ENCODE measurements at places on chromosomes 2 and 18. TPM values are rescaled to one million over a fixed set of nuclear protein-coding genes. Genes with fewer than 3 reads are reported as not detected.

The SLC11A1 gene
- total RNA-seq: 0.49 TPM

DNA sequence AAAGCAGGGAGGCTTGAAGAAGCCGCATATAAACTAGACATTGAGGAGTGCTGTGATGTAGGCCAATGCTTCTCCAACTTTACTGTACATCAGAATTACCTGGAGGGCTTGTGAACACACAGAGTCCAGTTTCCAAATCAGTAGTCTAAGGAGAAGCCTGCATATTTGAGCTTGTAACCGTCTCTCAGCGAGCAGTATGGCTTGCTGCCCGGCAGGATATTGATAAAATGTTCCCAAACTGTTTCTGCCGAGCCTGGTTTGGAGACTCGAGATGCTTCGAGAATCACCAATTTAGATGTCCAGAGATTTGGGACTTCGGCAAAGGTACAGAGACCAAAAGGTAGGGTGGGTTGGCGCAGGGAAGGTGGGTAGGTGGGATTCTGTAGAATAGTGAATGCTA, 11.0 kb upstream of the RAB31 start:
- H3K27ac ChIP-seq: no peak overlapping the region
- no peaks in the 10 kb centered on the region for H3K36me3 ChIP-seq
- peaks cover 8% of the 10 kb centered on the region for H3K4me1 ChIP-seq
- H3K27me3 ChIP-seq: no peaks in the 10 kb centered on the region
- no peak overlapping the region for H3K4me3 ChIP-seq
- DNase-seq: peak; percentile 45

GRCh38 chr2:157246765-157247407, 10.6 kb upstream of the GALNT5 start:
- DNase-seq: no peak
- H3K4me3 ChIP-seq: no peak overlapping the region
- no peaks in the 10 kb centered on the region for H3K36me3 ChIP-seq
- H3K27ac ChIP-seq: no peak overlapping the region

- peak; percentile 43 for DNase-seq
- H3K4me1 ChIP-seq: peaks cover 33% of the 10 kb centered on the region
- H3K27ac ChIP-seq: no peak overlapping the region
- H3K27me3 ChIP-seq: peaks cover 15% of the 10 kb centered on the region
These were observed 3.4 kb downstream of the RAB31 start for GRCh38 chr18:9711361-9712129.

The NPAS2 gene
- 2.9 TPM for total RNA-seq

The CYP27C1 gene
- 2.3 TPM for total RNA-seq

GRCh38 chr18:27579364-27579763, 394.3 kb upstream of the CHST9 start:
- no peaks in the 10 kb centered on the region for H3K4me1 ChIP-seq
- no peaks in the 10 kb centered on the region for H3K27me3 ChIP-seq
- no peak overlapping the region for H3K4me3 ChIP-seq
- no peaks in the 10 kb centered on the region for H3K36me3 ChIP-seq
- no peak overlapping the region for H3K27ac ChIP-seq
- no peak for DNase-seq

- H3K4me1 ChIP-seq: no peaks in the 10 kb centered on the region
- no peak overlapping the region for H3K27ac ChIP-seq
- no peak for DNase-seq
- no peaks in the 10 kb centered on the region for H3K36me3 ChIP-seq
- H3K27me3 ChIP-seq: no peaks in the 10 kb centered on the region
These were observed 1495.8 kb upstream of the TMEFF2 start for GRCh38 chr2:193690572-193690971.

DNA sequence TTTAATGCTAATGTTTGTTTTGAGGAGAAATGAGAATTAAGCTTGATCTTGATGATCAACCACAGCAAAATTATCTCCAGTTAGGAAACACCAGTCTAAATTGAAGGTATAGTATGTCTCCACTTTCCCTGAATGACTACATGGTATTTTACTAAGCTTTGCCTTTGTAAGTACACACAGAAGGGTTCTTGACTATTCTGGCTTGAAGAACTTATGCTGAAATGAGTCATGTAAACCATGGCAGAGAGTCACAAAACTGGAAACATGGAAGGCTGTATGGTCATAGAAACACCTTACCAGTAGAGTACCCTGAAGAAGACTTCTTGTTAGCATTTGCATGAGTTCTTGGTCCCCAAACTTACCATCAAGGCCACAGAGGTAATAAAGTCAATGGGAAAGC, 250.5 kb downstream of the SLC8A1 start:
- H3K4me1 ChIP-seq: peaks cover 6% of the 10 kb centered on the region
- H3K27ac ChIP-seq: no peak overlapping the region
- no peaks in the 10 kb centered on the region for H3K36me3 ChIP-seq
- H3K27me3 ChIP-seq: no peaks in the 10 kb centered on the region
- no peak overlapping the region for H3K4me3 ChIP-seq

- H3K4me3 ChIP-seq: no peak overlapping the region
- H3K27ac ChIP-seq: no peak overlapping the region
- peaks cover 77% of the 10 kb centered on the region for H3K36me3 ChIP-seq
- H3K27me3 ChIP-seq: no peaks in the 10 kb centered on the region
- no peak for DNase-seq
These were observed 107.4 kb downstream of the PXDN start for GRCh38 chr2:1636791-1637415.

The GKN2 gene
- total RNA-seq: not detected

DNA sequence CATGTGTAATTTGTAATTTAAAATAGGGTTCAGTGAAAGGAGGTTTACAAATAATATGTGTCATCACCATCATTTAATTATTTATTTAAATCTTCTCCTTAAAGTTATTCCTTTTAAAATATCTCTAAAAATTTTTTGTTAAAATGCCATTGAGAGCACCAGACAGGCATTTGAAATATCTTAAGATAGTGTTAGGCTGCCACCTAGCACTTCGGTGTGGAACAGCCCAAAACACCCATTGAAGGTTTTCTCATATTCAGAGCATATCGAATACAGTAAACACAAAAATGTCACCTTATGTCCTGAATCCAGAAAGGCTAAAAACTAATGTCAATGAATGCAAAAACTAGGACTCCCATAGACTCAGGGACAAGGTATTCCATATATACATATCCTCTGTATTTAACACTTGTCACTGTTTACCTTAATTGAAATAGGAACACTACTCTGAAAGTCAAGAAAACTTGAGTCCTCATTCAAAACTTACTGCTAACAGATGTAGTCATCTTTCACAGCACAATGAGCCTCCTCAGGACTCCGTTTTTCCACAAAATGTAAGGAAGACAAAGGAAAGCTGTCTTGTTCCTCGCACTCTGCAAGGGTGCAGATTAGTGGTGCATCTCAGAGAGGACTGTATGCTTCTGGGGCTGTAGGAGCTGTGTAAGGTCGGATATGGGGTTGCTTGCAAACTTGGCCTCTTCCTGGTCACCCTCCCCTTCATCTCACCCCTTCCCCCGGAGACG, 329.5 kb downstream of the PAX3 start:
- H3K27ac ChIP-seq: no peak overlapping the region
- no peaks in the 10 kb centered on the region for H3K4me1 ChIP-seq
- no peaks in the 10 kb centered on the region for H3K36me3 ChIP-seq
- H3K27me3 ChIP-seq: no peaks in the 10 kb centered on the region
- DNase-seq: peak; percentile 65
- H3K4me3 ChIP-seq: no peak overlapping the region

The RESP18 gene
- total RNA-seq: not detected

DNA sequence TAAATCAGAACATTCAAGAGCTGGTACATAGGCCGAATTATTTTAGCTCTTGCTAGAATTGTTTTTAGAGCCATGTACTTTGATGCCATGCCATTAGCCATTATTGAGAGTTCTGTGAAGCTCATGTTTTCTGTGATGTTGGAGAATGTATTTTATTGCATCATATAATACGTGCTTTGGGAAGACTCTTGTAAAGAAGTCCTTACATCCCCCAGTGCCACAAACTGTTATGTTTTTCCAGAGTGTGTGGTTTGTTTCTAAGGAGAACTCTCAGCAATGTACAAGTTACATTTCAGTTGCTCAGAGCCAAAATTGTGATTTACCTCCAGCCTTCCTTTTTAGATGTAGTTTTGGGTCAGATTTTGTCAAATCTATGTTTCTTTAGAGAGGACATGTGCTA, 148.6 kb downstream of the HAUS1 start:
- no peaks in the 10 kb centered on the region for H3K4me1 ChIP-seq
- H3K4me3 ChIP-seq: no peak overlapping the region
- no peak overlapping the region for H3K27ac ChIP-seq
- H3K27me3 ChIP-seq: no peaks in the 10 kb centered on the region
- peaks cover 6% of the 10 kb centered on the region for H3K36me3 ChIP-seq
- DNase-seq: peak; percentile 64

The DDX18 gene
- 46.5 TPM for total RNA-seq

DNA sequence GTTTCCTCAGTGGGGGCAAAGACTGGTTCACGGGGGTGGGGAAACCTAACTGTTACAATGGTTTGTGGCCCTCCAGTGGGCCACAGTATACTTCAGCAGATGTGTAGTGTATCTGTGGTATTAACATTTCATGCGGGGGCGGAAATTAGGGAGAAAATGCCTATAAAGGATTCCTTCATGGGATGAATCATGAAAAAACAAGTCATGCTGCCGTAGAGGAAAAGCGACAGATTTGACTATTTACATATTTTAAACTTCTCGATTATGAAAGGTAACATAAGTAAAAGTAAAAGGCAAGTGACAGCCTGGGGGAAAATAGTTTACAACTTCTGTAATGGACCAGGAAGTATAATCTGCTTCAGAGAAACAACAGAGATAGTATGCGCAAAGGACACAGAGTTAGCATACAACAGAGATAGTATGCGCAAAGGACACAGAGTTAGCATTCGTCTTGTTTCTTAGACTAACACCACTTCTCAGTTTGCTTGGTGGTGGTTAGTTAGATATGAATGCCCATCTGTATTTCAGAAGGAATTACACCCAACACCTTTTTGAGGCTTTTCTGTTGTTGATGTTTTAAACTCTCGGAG, 41.1 kb downstream of the MRPS9 start:
- H3K4me1 ChIP-seq: peaks cover 5% of the 10 kb centered on the region
- no peak for DNase-seq
- H3K27me3 ChIP-seq: no peaks in the 10 kb centered on the region
- H3K36me3 ChIP-seq: no peaks in the 10 kb centered on the region
- H3K27ac ChIP-seq: no peak overlapping the region

- H3K4me3 ChIP-seq: no peak overlapping the region
- no peaks in the 10 kb centered on the region for H3K36me3 ChIP-seq
- H3K4me1 ChIP-seq: peaks cover 22% of the 10 kb centered on the region
- no peak for DNase-seq
- no peaks in the 10 kb centered on the region for H3K27me3 ChIP-seq
- no peak overlapping the region for H3K27ac ChIP-seq
These were observed 46.6 kb downstream of the SETBP1 start for GRCh38 chr18:44727291-44727690.

DNA sequence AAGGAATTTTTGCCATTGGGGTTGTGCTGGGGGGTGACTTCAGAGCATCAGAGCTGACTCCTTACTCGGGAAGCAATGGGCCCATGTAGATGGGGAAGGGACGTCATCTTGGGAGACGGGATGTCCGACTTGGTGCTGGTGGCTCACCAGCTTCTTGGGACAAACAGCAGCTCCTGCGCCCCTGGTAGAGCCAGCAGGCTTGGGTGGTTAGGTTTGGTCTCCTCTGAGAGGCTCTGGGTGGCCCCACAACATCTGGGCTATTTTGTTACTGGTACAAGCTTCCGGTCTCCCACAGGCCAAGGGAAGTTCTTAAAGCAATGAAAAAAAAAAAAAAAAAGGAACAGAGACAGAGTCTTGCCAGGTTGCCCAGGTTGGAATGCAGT, 1.8 kb downstream of the NGEF start:
- no peak overlapping the region for H3K27ac ChIP-seq
- peaks cover 6% of the 10 kb centered on the region for H3K4me1 ChIP-seq
- no peaks in the 10 kb centered on the region for H3K27me3 ChIP-seq
- no peak for DNase-seq

The CENPA gene
- 4.3 TPM for total RNA-seq

The RBKS gene
- total RNA-seq: 0.80 TPM

- no peak for DNase-seq
- H3K4me1 ChIP-seq: no peaks in the 10 kb centered on the region
- no peak overlapping the region for H3K27ac ChIP-seq
- peaks cover 9% of the 10 kb centered on the region for H3K36me3 ChIP-seq
- no peaks in the 10 kb centered on the region for H3K27me3 ChIP-seq
These were observed 80.4 kb upstream of the CD226 start for GRCh38 chr18:70028084-70028483.

DNA sequence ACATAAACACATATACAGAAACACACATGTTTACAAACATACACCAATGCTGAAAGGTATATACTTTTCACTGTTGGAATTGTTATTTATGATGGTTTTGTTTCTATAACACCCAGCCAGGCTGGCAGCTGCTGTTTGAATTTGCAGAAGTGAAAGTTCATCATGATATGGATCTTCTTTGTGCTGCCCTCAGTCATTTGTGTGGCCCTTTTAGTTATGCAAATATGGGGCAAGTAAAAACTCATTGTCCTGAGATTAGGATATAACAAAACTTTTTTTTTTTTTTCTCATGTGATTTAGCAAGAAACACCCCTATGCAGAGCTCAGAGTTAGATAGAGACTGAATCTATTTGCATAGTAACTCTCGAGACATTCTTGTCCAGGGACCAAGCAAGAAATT, 714.1 kb downstream of the KCNJ3 start:
- DNase-seq: no peak
- no peak overlapping the region for H3K4me3 ChIP-seq
- no peak overlapping the region for H3K27ac ChIP-seq
- no peaks in the 10 kb centered on the region for H3K27me3 ChIP-seq
- no peaks in the 10 kb centered on the region for H3K4me1 ChIP-seq

- DNase-seq: peak; percentile 74
- peaks cover 20% of the 10 kb centered on the region for H3K4me1 ChIP-seq
- no peak overlapping the region for H3K4me3 ChIP-seq
- H3K27ac ChIP-seq: no peak overlapping the region
- H3K27me3 ChIP-seq: peaks cover 72% of the 10 kb centered on the region
These were observed 2.8 kb upstream of the CYS1 start for GRCh38 chr2:10083046-10083445.
